ENCODE measurements at places on chromosomes 1 and 21. TPM values are rescaled to one million over a fixed set of nuclear protein-coding genes. Genes with fewer than 3 reads are reported as not detected.

CELA3A gene
- total RNA-seq: not detected

ANGPTL7 gene
- not detected for total RNA-seq

TNFSF4 gene
- 2.0 TPM for total RNA-seq

ADAMTS4 gene
- total RNA-seq: 15.8 TPM

KRTAP19-3 gene
- not detected for total RNA-seq

OVAAL gene
- total RNA-seq: not detected

ST3GAL3 gene
- total RNA-seq: 6.2 TPM

FBXO28 gene
- total RNA-seq: 92.0 TPM

APH1A gene
- 139 TPM for total RNA-seq

LCE1C gene
- total RNA-seq: not detected

NGF gene
- total RNA-seq: 0.26 TPM

ZNF593OS gene
- not detected for total RNA-seq

REN gene
- total RNA-seq: not detected

OR2AK2 gene
- total RNA-seq: not detected

KPRP gene
- not detected for total RNA-seq

FAM72D gene
- total RNA-seq: 0.89 TPM

GORAB gene
- total RNA-seq: 6.2 TPM

CCDC181 gene
- total RNA-seq: not detected

PPFIA4 gene
- total RNA-seq: 0.13 TPM

S100A12 gene
- not detected for total RNA-seq

CHIA gene
- total RNA-seq: not detected

HORMAD1 gene
- not detected for total RNA-seq

ADGRB2 gene
- 0.26 TPM for total RNA-seq

CRNN gene
- total RNA-seq: not detected

CLIC6 gene
- total RNA-seq: not detected

SETDB1 gene
- 32.9 TPM for total RNA-seq

ETV3L gene
- under 0.01 TPM for total RNA-seq

FCRL1 gene
- not detected for total RNA-seq

NHLH1 gene
- under 0.01 TPM for total RNA-seq

AKT3 gene
- total RNA-seq: 47.8 TPM

EXTL1 gene
- total RNA-seq: not detected

FCAMR gene
- not detected for total RNA-seq

DAP3 gene
- 38.0 TPM for total RNA-seq

UTS2 gene
- total RNA-seq: not detected

LINGO4 gene
- total RNA-seq: not detected

SLC1A7 gene
- total RNA-seq: not detected

TMOD4 gene
- not detected for total RNA-seq

VAV3 gene
- total RNA-seq: 36.1 TPM

MXRA8 gene
- not detected for total RNA-seq

JUN gene
- 43.4 TPM for total RNA-seq

ENSA gene
- 95.8 TPM for total RNA-seq

OPTC gene
- total RNA-seq: not detected

DIPK1A gene
- 0.13 TPM for total RNA-seq

MYCL gene
- 0.38 TPM for total RNA-seq

FAM78B gene
- total RNA-seq: 0.38 TPM

AADACL3 gene
- not detected for total RNA-seq

SMG5 gene
- 58.9 TPM for total RNA-seq

SPRR2F gene
- not detected for total RNA-seq

NUAK2 gene
- 3.1 TPM for total RNA-seq

BMP8B gene
- 0.13 TPM for total RNA-seq

ATP1A4 gene
- total RNA-seq: not detected

SPRR2B gene
- total RNA-seq: not detected

WNT3A gene
- not detected for total RNA-seq

NUP210L gene
- total RNA-seq: under 0.01 TPM

RGS8 gene
- not detected for total RNA-seq

MSH4 gene
- total RNA-seq: 0.13 TPM

MYCBP gene
- 8.7 TPM for total RNA-seq

Measured in dermis microvascular lymphatic vessel endothelial cell (primary cell).